Hindlimb muscle (tissue), 1 donor: ENCODE measurements at places on chromosomes 5 and 9.

GRCh38 chr9:91312717-91313325, 48.9 kb downstream of the AUH start:
- DNase-seq: no peak

- DNase-seq: no peak
These were observed 207.5 kb downstream of the CHSY3 start for GRCh38 chr5:130111746-130112145.

DNA sequence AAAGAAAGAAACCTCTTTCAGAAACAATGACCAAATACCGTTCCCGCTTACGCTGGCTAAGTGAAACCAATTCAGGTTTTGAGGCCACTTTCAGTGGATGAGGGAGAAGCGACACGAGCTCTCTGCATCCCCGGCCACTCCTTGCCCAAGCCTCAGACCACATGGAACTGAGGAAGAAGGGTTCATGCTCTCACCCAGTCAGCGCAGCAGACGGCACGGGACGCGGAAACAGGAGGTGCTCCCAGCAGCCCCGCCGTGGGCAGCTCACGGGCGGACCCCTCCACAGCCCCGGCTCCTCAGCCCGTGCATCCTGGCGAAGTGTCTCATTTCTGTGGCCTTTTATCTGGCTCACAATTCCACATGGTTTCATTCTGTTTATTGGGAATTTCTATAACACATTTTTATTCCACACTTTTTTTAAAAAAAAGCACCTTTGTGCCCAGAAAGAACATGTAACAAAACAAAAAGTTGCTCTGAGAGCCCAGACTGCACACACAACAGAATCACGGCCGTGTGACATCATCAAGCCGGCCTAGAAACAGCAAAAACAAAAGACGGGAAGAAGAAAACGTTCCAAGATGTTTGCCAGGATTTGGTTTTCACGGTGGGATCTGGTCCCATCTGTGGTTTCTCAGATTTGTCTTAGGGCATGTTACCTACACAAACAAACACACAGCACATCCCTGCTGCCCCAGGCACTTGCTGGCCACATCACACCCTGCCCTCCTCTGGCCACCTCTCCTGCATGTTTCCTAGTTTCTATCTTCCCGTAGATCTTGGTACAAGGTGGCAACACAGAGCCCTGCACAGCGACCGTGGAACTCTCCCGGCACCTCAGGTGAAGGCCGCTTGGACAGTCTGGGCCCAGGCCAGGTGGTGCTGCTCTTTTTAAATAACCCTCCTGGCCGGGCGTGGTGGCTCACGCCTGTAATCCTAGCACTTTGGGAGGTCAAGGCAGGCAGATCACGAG, 16.2 kb downstream of the QSOX2 start:
- no peak for DNase-seq

DNA sequence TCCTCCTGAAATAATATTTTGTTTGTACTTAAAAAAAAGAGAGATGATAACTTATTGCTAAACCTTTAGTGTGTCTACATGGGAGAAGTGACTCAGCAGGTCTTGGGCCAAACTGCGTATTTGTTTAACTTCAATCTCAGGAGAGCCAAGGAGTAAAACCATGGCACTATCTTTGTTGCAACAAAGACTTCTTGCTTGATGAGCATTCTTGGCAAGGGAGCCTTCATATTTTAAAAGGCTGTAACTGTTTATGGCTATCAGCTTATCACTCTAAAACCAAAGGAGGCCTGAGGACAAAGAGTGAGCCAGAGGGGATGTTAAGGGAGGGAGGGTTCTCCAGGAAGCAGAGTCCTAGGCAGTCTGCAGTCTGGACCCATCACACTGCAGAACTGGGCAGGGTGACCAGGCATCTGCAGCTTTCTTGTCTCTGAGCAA, 216.2 kb upstream of the S1PR3 start:
- no peak for DNase-seq

DNA sequence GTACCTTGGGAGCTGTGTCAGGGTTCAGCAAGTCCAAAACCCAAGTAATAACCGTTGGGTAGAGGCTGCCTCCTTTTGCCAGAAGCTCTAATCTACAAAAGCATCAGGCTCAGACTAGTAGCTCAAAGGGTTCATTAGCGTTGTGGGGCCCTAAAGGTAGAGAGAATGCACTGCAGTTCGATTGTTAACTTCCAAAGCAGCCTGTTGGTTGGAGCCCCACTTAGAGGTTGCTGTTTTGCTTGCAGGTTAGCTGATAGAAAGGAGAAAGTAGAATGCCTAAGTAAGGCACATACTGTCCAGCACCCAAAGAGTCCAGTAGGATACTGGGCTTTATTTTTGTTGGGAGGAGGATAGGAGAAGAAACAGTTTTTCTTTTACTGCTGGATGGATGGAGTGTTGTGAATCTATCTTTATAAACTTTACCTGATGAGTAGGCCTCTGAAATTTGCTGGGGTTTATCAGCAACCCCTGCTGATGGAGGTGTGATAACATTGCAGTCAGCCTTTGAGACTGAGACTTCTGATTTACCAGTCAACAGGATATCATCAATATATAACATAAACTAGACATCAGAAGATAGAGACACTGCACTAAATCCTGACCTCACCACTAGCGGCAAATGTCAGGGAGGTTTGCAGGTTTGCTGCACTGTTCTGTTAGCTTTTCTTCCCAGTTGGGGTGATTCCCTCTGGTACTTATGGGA, 34.8 kb downstream of the ZNF131 start:
- DNase-seq: no peak

GRCh38 chr5:1401536-1402138, 43.6 kb downstream of the SLC6A3 start:
- DNase-seq: no peak

DNA sequence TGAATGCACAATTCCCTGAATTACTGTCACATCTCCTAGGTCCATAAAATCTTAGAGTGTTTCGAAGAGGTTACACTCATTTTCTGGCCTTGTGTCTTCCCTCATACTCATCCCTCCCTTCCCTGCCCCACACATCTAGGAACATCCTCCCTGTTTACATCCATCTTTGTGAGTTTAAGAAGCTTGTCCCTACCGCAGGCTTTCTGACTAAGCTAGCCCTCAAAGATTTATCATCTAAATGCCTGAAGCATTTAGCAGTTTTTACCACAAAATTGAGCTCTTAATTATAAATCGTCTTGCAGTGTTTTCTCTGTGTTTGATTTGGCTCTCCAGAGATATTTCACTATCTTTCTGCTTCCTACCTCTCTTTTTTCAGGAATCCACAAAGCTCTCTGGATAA, 374.8 kb downstream of the KIAA0825 start:
- DNase-seq: no peak

- no peak for DNase-seq
These were observed 102.7 kb downstream of the OSMR start for GRCh38 chr5:38948501-38948900.

DNA sequence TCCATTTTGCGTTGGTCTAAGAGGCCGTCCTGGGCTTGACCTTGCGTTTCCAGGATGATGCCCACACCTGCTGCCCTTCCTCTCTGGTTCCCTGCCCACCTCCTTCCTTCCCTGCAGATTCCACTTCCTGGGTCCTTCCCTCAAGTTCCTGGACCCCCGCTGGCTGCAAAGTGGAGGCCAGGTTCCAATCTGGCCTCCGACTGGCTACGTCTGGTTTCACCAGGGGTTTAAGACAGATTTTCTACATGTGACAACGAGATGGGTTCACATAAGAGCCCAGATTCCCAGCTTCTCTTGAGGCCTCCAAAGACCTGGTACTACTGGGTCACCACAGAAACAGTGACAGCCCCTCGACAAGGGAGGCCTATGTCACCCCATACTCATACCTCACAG, 2.1 kb downstream of the MGAT4B start:
- no peak for DNase-seq

DNA sequence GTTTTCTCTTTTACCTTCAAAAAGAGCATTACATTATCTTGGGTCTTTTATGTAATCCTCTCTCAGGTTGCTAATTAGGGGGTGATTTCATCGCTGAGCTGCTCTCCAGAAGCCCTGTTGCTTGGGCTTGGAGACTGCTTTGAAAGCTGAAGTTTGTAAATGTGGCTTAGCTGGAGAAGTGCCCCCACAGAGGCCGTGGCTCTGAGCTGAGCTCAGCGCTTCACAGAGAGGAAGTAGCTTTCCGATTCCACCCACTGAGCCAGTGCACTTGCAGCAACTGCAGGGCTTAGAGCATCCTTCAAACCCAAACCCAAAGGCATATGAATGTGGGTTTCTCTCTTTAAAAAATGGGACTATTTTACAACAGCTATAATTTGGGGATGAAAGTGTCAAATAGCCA, 13.7 kb upstream of the NXNL2 start:
- DNase-seq: no peak

- no peak for DNase-seq
These were observed 57.2 kb downstream of the MLANA start for GRCh38 chr9:5947912-5948311.
